ENCODE measurements at places on chromosomes 4 and X.
A peak's percentile ranks its signal among the peaks of the same experiment; 100 is the strongest.

GRCh38 chr4:151968643-151969042, 207.8 kb upstream of the GATB start:
- DNase-seq: no peak

DNA sequence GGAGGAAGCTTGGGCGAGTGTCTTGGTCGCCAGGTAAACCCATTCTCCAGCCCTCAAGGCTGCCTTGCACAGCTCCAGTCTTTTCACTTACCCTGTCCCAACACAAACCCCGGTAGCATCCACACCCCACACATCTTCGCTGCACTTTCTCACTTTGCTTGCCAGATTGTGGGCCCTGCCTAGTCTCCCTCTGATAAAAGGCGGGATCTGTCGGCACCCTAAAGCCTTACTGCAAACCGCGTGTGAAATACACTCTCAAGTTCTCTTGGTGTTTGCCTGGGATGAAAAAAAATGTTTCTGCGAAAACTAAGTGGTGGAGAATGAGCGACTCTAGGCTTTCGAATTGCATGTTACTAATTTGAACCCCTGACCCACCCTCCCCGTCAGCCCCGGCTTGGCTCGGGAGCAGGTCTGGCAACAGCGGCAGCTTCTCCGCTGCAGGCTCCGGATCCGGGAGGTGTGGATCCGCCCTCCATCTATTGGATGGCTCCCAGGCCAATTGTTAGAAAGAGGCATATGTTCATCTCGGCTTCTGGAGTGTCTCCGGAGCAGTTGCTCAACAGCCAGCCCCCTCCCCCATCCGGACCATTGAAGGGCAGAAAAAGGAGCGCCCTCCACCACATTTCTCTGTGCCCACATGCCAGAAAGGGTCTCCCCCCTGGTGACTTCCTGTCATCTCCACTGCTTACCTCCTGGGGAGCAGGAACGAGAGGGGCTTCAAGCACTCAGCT, 3.0 kb upstream of the CITED1 start:
- DNase-seq: no peak

- peak; percentile 40 for DNase-seq
These were observed 37.3 kb upstream of the CLCN4 start for GRCh38 chrX:10119399-10119990.

DNA sequence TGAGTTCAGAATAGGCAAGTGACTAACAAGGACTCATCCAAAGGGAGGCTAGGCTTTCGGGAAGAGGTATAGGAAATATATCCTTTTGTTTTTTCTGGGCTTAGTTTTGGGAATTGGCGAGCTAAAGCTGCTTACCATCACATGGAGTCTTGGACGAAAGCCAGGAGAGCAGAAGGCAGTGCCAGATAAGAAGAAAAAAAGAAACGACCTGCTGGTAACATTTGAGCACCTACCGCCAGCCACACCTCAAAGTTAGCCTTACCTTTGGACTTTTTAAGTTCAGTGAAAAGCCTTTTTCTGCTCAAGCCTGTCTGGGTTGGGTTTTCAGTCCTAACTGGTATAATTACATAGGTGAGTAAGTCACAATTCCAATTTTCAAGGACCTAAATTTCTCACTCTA, 85.1 kb upstream of the LCORL start:
- DNase-seq: no peak

GRCh38 chr4:4663028-4663427, 121.2 kb upstream of the STX18 start:
- no peak for DNase-seq

GRCh38 chrX:11759172-11759460, 1.1 kb downstream of the MSL3 start:
- DNase-seq: no peak
